HL-60 (cell line): ENCODE measurements at places on chromosomes 7 and 10.

- no peak for DNase-seq
Measured at GRCh38 chr10:102744374-102745051, 765 bp downstream of the WBP1L start.

- no peak for DNase-seq
Measured at GRCh38 chr10:35466170-35466569, 129.9 kb downstream of the CCNY start.

DNA sequence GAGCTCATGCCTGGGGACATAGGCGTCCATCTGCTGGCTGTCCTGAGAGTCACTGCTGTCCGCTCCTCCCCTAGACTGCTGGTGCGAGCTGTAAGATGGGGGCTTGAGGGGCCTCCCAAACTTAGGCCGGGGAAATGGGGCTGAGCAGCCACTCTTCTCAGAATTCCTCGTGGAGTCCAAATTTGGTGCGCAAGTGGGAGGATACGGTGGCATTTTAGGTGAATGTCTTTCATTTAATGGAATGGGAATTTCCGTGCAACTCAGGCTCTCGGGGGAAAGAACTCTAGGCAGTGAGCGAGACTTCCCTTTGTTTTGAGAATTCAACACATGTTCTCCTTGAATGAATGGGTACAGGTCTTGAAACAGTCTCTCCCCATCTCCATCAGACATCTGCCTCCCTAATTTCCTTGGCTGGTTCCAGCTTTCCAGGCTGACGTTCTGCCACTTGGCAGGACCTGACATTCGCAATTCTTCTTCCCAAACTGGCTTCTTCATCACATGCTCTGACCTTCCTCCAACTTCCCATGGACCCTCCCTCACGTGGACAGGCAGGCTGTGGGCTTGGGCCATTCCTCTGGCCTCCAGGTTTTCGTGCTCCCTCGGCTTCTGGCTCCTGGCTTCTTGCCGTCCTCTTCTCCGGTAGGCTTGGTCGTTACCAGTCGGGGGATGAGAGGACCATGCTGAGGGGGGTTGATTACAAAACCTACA, 30.1 kb downstream of the JCAD start:
- no peak for DNase-seq

DNA sequence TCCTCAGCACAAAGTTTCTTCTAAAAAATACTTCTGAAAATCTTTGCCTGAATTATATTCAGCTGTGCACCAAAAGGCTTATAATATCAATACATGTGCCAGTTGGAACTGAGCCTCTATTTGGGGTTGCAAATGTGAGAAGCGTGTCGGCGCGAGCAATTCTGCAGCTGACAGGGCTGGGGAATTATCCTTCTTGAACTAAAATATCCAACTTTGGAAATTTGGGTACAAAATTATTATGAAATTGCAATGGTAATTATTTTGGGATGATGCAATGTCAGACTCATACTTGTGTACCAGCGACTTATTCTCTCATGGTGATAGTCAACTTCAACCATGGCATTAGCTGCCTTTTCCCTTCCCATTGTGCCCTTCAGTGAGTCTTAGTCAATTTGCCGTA, 507.0 kb upstream of the KLF6 start:
- no peak for DNase-seq

DNA sequence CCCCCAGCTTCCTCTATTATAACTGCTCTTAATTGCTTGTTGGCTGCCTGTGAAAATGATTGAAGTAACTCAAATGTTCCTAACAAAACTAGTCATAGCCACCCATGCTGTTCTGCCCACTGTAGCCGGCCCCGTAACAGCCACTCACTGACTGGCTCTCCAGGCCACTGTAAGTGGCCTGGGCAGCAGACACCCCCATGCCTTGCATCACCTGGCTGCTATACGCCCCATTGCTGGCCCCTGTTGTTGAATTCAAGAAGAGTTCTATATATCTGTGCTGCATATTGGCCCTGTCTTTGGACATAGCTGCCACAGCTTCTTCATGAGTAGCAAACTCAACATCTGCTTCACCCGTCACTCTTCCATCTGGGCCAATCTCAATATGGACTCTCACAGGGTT, 15.1 kb downstream of the FXYD4 start:
- peak; percentile 14 for DNase-seq

DNA sequence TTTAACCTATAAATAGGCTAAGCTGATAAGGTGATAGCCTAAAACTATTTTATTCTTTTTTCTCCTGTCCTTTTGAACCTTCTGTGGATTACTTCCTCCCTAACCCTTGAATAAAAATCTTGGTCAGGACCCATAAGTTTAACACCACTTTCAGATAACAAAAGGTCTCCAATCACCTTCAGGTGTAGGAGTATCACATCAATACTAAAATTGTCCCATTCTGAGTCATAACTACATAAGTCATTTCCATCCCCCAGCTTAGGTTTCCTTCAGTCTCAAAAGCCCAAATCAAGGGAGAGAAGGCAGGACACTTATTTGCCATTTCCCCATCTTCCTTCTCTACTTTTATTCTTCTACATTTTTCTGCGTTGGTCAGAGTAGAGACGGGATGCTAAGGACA, 56.9 kb upstream of the WNT16 start:
- no peak for DNase-seq

DNA sequence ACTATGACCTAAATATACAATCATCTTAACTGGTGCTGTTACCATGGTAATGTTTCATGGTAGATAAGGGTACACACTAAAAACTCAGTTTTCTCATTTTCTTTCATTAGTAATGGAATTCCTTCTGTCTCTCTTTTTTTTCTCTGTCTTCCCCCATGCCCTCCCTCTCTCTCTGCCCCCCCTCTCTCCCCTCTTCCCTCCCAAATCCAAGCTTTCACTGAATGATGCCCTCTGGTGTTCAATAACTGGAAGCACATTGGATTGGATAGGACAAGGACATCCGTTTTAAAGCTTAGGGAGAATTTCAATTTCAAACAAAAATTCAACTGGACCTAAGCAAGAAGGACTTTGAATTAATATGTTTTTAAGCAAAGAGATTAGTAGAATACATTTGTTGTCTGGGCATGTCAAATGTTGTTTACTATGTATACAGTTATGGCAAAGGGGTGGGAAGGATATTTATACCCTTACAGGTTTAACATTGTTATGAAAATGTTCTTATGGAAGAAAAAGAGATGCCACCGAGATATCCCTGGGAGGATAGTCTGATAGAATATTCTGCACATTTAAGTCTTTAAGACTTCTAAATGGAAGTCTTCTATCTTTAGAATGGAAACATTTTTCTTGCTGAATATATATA, 6.1 kb downstream of the CHRM2 start:
- peak; percentile 1 for DNase-seq

DNA sequence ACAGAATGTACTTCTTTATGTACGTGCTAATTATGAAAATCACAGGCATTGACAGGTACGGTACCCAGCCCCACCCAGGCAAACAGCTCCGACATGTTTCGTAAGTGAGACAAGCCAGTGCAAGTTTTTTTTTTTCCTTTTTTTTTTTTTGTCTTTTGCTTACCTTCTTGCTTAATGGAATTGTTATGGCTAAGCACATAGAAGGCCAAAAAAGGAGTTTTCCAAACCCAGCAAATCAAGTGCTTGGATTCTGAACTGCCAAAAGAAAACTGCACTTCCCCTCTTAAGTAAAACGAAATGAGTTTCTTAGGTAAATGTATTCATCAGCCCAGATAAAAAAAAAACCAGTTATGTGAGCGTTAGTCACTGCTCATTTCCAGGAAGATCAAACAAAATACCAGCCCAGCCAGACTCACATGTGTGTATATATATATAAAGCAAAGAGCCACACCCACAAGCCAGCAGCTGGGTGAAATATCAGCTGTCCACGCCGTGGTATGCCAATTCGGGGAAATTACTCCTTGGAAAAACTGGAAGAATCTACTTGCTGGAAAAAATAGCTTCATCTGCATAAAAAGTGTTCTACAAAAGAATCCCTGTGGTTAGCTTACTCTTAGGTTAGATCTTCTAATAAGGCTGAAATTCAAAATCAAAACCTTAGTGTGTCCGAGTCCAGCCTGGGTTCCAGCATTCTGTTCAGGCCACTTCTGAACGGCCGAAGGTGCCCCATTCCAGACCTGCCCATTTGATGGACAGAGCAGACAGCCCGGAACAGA, 8.0 kb downstream of the KLF6 start:
- no peak for DNase-seq

DNA sequence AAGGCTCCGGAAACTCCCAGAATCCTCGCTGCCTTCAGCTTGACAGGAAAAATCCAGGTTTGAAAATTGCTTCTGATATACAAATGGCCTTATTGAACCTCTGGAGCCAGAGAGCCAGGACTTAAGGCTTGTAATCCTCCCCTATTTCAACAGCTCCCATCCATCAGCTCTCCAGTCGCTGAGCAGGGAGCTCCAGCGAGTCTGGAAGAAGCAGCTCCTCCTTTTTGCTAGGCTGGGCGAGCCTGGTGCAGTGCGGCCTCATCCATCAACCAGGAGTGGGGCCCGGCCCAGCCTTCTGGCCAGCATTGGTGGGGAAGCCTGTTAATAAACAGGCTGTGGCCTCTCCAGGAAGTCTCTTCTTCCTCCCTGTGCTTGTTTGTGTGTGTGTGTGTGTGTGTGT, 424.4 kb downstream of the TCERG1L start:
- no peak for DNase-seq

- DNase-seq = no peak
Measured at GRCh38 chr7:128728598-128728997, 10.6 kb upstream of the CALU start.

GRCh38 chr10:88828310-88828709, 23.3 kb downstream of the ANKRD22 start:
- no peak for DNase-seq

GRCh38 chr10:8137272-8137681, 82.8 kb downstream of the GATA3 start:
- DNase-seq = no peak

GRCh38 chr10:29802171-29802570, 167.4 kb upstream of the SVIL start:
- DNase-seq = no peak

DNA sequence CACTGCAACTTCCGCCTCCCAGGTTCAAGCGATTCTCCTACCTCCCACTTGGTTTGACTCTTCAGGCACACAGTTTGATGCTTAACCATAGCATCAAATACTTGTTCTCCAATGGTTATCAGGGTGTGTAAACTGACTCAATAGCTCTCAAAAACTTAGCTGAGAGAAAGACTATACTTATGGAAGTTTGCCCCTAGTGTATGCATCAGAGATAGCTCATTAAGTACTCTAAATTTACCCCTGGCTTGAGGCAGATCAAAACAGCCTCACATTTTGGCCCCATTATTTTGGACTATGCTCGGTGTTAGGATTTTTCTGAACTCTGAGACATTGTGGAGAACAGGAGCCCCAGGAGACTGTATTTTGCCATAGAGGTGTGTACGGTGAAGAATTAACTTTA, 40.8 kb upstream of the SLC35B4 start:
- DNase-seq = no peak

DNA sequence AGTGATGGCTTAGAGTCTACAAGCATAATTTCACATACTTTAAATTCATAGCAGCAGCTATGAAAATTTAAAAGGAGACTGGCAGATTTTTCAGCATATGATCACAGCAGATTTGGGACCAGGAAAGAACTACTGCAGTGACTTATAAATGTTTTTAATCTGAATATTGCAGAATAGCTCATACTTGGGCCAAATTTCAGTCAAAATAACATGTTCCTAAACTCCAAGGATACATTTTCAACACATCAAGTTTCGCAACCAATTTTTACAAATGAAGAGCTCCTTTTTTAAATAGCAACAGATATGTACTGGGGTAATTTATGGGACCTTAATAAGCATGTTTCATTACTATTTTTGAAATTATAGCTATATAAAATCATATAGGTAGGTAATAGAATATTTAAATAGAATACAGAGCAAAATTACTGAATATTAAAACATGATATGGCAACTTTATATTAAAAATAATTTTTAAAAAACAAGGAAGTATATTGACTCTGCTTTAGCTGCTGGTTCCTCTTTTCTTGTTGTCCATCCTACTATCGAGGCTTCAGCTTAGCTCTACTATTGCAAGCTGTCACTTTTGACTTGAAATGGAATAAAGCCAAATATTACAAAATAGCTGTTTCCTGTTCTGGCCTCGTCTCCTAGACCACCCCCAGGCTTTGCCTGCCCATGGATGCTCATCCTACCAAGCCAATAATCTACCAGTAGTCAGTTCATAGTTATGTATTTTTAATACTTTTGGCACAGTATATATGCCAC, 123.1 kb downstream of the NRBF2 start:
- DNase-seq = peak; percentile 73

DNA sequence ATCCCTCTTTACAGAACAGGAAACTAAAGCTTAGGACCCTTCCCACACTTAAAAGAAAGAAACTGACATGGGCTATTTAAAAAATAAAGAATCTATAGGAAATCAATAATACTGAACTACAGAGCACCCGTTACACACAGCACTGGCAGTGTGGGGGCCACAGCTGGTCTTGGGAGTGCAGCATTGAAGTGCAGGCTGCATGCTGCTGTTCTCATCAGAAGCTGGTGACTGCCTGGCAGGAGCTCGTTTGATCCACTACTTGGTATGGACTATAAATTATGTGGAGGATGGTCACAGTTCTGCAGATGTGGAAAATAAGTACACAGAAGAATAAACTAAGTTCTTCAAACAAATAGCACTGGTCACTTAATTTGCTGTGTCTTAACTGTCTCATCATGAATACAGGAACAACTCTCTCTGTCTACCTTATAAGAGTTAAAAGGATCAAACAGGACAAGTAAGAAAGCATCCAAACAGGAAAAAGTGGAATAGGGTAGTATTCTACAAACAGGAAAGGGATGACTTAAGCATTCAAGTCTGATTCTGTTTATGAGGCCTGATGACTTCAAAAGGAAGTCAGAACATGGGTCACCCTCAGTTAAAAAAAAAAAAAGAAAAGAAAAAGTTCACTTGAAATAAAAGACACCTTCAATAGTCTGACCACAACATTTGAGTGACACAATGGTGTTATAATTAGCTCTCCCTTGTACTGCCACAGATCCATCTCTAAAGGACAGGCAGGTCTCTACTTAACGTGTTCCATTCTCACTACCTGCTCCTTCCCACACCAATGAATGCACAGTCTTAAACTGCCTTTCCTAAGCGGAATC, 21.0 kb downstream of the DOCK4 start:
- DNase-seq = no peak

- DNase-seq = no peak
Measured at GRCh38 chr7:112449353-112449752, 907 bp upstream of the IFRD1 start.

DNA sequence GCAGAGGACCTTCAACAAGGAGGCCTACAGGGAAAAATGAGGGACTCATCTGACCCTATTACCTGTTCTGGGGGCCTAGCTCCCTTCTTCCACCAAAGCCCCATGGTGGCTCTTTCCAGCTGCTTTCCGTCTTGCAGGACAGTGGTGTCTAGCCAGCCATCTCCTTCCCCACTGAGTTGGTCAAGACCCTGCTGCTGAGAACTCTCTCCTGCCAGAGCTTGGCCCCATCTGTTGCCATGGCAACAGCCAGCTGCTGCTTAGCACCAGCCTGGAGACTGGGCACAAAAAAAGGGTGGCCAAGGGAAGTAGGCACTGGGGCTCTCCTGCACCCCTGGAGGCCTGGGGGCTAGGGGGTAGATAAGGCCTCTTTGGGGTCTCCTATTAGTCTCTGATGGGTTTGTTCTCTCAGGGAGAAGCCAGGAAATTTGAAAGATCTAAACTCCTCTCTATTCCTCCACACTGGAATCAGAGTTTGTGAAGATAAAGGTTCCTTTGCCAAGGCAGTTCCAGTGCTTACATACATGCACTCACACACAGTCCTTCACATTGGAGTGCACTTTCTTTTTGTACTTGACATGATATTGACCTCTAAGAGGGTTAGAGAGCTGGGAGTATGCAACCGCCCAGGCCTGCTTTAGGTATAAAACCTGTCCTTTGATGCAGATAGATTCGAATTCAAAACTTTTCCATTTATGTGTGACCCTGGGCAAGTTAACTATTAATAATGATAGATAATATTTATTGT, 15.8 kb downstream of the TSPAN33 start:
- DNase-seq = no peak
